ENCODE measurements at places on chromosomes 6 and 20.

GRCh38 chr20:62198496-62198895 is 15.7 kb downstream of the MTG2 start:
- no peak for DNase-seq

DNA sequence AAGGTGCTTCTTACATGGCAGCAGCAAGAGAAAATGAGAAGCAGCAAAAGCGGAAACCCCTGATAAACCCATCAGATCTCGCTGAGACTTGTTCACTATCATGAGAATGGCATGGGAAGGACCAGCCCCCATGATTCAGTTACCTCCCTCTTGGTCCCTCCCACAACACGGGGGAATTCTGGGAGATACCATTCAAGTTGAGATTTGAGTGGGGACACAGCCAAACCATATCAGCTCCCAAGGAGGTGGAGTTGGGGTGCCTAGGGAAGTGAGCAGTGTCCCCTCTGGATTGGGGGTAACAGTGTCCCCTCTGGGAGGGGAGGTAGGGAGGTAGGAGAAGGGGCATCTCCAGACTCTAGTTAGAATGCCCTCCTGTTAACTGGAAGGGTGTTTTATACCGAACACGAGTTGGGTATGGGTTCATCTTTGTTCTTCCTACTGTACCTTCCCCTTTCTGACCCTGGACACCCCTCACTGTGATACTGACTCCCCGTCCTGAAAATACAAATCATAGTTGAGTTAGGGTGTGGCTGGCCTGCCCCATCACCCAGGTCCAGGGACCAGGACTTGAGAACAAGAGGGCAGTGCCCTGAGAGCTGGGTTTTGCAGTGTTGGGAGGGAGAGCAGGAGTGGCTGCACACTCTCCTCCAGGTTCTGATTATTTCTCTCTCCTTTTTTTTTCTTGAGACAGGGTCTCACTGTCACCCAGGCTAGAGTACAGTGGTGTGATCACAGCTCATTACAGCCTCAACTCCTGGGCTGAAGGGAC is 62.0 kb downstream of the EFCAB8 start:
- no peak for DNase-seq

DNA sequence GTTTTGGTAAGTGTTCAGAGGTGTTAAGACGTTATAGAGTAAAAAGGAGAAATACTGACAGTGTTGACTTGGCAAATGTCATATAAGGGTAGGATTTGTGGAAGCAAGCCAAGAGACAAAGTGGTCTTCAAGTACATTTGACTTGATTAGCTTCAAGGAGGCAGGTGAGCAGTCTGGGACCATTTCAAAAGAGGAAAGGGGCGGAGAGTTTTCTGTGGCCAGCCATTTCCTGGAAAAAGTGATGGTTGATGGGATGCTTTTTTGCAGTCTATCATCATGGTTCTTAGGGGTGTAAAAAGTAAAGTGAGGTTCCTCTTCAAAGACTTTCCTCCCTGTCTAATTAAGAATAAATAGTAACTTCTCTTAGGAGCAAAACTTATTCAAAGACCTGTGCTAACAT is 28.7 kb downstream of the FKBP1A start:
- DNase-seq = no peak

DNA sequence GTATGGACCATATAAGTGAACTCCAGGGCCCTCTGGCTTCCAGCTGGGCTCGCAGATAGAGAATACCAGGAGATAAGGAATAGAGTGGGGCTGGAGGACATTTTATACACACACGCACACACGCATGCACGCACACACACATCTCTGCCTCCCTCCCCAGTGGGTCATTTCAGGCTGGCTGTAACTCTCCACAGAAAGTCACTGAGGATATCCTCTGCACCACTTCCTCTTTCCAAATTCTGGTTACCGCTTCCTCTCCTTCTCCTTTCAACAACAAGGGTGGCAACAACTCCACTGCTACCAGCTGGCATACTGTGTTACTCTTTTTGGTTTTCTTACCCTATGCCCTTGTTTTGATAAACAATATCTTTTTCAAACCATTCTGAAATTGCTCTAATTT is 280.2 kb downstream of the COL12A1 start:
- no peak for DNase-seq

DNA sequence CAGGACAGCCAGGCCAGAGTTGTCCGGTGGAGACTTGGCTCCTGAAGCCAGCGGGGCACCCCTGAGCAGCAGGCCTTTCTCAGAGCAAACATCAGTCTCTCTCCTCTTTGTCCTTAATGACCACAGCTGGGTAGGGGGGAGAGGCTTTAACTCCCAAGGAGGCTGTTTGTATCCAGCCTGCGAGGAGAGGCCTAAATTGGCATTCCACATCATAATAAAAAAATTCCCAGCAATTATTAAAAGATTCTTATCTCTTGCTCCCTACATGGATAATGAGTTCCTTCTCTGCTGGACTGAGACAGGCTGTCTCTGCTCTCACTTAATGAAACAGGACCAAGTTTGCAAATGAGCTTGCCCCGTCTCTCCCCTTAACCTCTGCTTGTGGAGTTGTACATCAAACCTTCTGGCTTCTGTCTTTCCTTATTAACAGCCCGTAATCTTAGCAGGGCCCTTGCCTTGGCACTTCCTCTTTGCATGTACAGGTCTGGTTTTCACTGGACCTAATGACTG is 838.2 kb downstream of the MAFB start:
- no peak for DNase-seq

DNA sequence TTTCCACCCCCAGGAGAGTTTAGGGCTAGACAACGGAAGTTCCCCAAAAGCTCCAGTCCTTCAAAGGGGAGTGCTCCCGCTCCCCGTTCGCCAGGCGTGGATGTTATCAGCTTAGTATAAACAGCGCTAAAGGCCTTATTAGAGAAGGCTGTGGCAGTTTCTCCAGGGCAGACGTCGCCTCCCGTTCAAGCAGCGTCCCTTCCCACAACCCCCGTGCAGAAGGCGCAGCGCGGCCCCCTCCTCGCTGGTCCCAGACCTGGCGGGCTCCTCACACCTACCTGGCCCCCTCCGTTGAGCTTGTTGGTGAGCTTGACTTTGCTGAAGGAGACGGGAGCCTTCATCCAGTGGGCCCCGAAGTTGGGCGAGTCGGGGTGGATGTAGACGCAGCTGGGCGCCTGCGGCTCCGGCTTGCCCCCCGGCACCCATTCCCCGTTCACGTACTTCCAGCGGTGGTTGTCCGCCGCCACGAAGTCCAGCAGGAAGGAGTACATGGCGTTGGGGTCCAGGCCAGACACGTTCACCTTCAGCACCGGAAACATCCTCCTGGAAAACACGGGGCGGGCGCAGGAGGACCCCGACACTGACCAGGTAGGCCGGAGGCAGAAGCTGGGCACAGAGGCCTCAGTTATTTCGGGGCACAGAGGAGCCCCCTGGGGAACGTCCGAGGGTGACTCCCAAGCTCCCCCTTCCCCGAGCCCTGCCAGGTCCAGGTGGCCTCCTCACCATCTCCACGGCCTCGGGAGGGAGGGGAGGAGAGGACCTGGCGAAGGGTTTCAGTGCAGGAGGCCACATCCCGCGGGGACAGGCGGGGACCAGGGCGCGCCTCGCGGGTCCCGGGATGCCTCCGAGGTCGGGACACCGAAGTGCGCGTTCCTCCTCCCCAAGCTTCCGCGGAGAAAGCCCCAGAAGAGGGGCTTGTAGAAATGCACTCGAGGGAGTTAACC is 1.1 kb downstream of the TBXT start:
- no peak for DNase-seq

- no peak for DNase-seq
Observed at GRCh38 chr6:88908598-88909548, 54.5 kb downstream of the RNGTT start.

- no peak for DNase-seq
Observed at GRCh38 chr6:56808871-56809359, 146.0 kb upstream of the BEND6 start.

DNA sequence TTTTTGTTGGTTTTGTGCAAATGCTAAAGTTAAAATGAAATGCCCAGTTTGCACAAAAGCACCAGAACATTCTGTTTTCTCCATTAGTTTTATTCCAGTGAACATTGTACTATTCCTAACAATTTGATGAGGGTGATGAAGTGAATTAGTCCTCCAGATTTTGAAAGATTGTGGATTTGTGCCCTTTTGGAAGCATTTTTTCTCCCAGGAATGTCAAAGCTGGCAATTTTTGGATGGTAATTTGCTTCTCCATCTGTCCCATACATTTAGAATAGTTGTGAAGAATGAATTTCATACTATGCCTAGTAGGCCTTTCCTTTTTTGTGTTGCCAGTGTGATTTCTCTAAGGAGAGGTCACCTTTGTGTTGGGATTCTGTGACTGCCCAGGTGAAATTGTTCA is 797.2 kb downstream of the BCKDHB start:
- DNase-seq = no peak

- DNase-seq = no peak
Observed at GRCh38 chr6:93792746-93793145, 373.4 kb upstream of the EPHA7 start.

GRCh38 chr6:155765275-155766194 is 309.9 kb upstream of the NOX3 start:
- no peak for DNase-seq

- DNase-seq = no peak
Observed at GRCh38 chr6:130730600-130730999, 96.6 kb upstream of the SMLR1 start.

GRCh38 chr6:87210979-87211378 is 55.6 kb downstream of the ZNF292 start:
- no peak for DNase-seq

DNA sequence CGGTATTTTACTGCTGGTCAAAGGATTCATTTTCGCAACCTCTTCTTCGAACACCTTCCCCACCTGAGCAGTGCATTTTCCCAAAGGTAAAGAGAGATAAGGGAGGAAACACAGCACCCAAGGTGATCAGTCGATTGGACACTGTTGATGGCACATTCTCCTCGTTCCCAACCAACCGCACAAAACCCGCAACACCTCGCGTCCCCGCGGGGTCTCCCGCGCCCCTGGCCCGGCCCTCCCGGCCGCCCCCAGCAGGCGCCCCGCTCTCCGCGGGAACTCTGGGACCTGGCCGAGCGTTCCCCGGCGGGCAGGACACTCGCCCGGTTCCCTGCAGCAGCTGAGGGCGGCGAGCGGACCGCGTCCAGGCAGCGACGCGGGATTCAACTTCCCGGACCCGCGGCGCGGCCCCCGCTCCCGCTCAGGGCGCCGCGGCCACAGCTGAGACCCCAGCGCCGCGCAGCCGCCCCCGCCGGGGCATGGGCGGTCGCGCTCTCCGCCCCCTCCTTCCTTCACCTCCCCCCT is 506 bp downstream of the RGS17 start:
- DNase-seq = no peak

- DNase-seq = no peak
Observed at GRCh38 chr20:48933017-48933766, 11.7 kb downstream of the ARFGEF2 start.

DNA sequence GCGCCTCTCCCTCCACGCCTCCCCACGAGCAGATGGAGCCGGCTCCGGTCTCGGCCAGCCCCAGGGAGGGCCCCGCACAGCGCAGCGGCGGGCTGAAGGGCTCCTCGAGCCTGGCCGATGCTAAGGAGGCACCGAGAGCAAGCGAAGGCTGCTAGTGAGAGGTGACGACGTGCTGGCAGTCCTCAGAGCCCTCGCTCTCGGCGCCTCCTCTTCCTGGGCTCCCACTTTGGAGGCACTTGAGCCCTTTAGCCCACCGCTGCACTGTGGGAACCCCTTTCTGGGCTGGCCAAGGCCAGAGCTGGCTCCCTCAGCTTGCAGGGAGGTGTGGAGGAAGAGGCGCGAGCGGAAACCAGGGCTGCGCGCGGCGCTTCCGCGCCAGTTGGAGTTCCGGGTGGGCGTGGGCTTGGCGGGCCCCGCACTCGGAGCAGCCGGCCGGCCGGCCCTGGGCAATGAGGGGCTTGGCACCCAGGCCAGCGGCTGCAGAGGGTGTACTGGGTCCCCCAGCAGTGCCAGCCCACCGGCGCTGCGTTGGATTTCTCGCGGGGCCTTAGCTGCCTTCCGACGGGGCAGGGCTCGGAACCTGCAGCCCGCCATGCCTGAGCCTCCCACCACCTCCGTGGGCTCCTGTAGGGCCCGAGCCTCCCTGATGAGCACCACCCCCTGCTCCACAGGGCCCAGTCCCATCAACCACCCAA is 2.5 kb upstream of the TMEM14C start:
- DNase-seq = peak; percentile 38

GRCh38 chr6:32943864-32944649 is 3.2 kb upstream of the HLA-DMB start:
- DNase-seq = no peak

GRCh38 chr6:127971945-127972391 is 71.1 kb upstream of the THEMIS start:
- no peak for DNase-seq

- no peak for DNase-seq
Observed at GRCh38 chr6:33936886-33937285, 133.1 kb upstream of the MLN start.

- DNase-seq = no peak
Observed at GRCh38 chr6:169106176-169106575, 147.5 kb downstream of the THBS2 start.

DNA sequence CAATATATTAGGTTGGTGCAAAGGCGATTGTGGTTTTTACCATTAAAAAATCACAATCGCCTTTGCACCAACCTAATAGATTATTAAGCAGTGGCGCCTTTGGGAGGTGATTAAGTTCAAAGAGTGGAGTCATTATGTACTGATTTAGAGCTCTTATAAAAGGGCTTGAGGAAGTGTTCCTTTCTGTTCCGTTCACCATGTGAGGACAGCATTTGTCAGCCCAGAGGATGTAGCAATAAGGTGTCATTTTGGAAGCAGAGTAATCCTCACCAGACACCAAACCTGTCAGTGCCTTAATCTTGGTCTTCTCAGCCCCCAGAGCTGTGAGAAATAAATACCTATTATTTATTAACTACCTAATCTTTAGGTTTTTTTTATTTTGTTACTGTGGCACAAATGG is 542.1 kb upstream of the MAN1A1 start:
- no peak for DNase-seq

DNA sequence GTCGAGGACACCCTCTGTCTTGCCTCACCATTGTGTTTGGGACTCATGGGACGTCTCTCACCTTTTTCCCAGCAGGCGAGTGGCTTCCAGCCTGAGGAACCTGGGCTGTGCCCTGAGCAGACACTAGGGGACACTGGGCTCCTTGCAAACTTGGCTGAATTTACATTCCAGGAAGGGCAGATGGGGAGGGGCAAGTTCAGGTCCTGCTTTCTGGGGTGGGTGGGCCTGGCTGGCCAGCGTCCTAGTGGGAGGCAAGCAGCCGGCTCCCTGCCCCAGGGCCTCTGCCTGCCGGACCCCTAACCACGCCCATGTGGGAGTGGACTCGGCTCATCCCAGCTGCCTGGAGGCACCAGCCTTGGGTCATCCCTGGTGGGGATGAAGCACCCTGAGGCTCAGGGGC is 48.2 kb upstream of the MLN start:
- no peak for DNase-seq

GRCh38 chr20:54200487-54201267 is 7.2 kb upstream of the PFDN4 start:
- DNase-seq = no peak

DNA sequence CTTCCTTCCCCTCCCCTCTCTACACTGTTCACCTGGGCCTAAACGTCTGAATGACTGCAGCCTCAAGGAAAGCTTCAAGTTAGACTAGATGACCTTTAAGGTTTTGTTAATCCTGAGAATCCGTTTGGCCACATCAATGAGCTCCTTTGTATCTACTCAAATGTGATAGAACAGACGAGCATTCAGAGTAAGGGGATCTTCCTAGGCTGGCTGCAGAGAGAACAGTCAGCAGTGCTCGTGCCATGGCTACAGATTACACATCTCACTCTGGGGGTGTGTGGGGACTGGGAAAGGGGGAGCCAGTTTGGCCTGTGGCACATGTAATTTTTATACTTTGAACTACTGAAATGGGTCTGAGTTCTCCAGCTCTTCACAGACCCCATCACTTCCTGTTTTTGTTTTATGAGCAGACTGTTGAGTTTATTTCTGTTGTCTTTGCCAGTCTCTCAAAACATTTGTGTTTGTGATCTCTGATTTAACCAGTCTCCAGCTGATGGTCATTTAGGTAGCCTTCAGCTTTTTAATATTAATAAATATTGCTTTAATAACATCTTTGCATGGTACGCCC is 50.9 kb downstream of the KCNS1 start:
- no peak for DNase-seq
